NB4 (cell line): ENCODE measurements at places on chromosomes 4 and X.
A peak's percentile ranks its signal among the peaks of the same experiment; 100 is the strongest.

DNA sequence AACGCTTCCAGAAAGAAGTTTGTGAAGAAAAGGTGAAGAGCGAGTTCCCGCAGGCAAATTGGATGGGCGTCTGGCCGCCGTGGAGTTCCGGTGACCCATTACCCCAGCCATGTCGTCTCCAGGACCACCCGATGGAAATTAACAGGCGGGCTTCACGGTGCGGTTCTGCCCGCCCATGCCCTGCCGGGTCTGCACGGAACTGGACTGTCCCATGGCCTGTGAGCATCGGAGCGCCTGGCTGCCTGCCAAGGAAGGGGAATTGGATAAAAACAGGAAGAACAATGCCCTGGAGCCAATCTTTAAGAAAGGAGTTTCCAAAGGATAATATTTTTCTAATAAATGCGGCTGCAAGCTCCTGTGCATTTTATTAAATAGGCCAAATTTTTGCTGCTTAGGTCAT lies 319.8 kb upstream of the SLC7A11 start:
- DNase-seq: no peak

GRCh38 chrX:103171353-103171752 lies 43.6 kb upstream of the BEX4 start:
- no peak for DNase-seq

DNA sequence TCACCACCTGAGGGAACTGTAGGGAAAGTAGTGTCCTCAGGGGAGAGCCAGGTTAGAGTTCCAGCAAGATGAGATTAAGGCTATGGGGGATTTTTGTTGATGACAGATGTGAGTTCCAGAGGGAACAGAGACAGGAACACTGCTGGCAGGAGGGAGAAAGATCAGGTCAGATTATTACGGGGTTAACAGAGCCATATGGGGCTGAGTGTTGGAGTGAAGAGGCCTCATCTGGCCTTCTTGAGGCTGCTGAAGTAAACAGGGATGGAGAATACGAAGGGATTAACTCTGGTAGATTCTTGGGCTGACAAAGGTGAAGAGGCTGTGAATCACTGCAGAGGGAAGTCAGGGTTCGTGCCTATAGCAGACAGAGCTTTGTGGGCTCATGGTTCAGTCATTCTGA lies 47.9 kb upstream of the POU4F2 start:
- DNase-seq: no peak

DNA sequence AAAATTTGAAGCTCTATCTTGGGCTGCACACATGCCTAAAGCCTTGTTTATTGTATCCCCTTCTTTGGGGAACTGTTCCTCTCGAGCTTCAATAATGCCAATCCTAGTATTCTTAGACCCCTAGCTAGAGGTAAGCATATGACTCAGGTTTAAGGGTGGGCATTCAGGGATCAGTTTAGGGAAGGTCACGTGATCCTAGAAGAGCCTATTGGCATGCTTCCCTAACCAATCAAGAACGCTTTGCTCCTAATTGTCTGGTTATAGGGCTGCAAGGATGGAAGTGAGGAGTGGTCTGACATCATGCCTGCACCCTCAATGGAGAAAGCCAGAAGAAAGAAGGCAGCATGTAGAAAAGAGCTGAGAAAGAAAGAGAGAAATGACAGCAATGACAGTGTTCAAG lies 46.9 kb downstream of the TLR10 start:
- no peak for DNase-seq

DNA sequence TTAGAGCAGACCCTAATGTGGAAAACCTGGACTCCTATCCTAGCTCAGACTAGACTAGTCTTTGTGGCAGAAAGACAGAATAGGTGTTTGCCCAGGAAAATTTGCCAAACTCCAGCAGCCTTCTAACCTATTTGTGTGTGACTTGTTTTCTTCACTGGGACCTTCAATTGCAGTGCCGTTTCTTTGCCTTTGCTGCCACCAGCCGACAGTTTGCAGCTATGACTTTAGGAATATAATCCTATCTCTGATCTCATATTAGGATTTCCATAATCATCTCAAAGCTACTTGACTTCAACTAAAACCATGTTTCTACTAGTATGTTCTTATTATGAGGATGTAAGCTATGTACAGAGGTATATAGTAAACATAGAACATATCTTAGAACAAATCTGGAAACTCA lies 60.2 kb upstream of the PGAM4 start:
- DNase-seq: peak; percentile 57

- DNase-seq: no peak
Observed at GRCh38 chr4:33072298-33073089, 2352.3 kb downstream of the PCDH7 start.

DNA sequence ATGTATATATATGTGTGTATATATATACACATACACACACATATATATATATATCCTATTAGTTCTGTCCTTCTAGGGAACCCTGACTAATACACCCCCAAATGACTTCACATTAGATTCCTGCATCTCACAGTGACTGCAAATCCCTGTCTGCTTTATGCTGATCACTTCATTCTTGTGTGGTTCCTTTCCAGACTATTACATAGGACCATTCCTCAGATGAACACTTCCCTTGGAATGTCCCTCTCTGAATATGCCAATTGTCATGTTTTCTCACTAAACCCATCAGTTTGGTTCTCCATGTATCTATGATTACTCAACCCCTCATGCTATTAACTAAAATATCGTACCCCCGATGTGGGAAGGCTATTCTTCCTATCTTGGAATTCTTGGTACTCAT lies 605.2 kb upstream of the NR3C2 start:
- no peak for DNase-seq

GRCh38 chr4:88002786-88003185 lies 4.6 kb upstream of the PKD2 start:
- no peak for DNase-seq

DNA sequence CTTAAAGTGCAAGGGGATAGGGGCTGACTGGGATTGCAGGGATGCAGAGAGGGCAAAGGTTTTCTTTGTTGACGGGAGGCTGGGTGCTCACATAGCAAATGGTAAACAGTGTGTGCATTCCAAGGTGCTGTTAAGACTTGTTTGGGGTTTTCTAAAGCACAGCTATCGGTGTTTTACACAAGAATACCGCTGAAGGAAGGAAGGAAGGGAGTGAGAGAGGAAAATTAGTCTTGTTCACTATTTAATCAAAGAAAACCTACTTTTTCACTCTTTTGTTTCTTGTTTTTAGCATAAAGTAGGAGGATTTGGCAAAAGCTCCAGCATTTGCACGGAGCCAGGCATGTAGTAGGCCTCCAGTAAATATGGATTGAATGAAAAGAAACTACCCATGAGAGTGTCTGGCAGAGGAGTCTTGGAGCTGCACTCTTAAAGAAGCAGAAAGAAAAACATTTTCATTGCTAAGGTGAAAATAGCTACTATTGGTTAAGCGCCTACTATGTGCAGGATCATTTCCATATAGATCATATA lies 99.7 kb downstream of the FIP1L1 start:
- DNase-seq: no peak

- DNase-seq: no peak
Observed at GRCh38 chr4:85406185-85406584, 68.8 kb upstream of the ARHGAP24 start.

DNA sequence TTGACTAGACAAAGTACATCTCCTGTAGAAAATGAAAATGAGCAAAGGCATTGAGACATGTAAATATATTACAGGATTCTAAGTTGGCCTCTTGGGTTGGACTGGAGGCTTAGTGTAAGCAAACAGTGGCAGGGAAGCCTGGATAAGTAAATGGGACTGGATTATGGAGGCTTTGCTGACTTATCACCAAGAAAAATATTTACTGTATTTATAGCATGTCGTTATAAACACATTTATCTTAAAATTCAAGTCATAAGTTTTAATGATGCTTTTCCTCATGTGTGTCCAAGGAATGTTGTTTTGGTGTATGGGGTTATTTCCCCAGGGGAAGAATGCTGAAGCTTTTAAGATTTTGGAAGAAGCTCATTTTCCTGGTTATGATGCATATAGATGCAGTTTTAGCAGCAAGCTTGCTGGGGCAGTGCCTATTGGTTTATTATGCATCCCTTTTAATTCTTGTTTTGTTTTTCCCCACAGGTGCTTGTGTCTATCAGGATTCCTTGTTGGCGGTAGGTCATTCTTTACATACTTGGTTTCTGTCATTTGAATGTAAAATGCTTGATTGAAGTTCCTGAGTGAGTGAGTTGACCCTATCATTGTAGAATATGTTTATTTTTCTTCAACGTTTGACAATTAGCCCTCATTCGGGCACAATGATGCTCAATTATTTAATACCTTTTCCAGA lies 8.5 kb downstream of the FRAS1 start:
- no peak for DNase-seq

GRCh38 chrX:139877710-139878414 lies 55.0 kb downstream of the ATP11C start:
- peak; percentile 0 for DNase-seq

DNA sequence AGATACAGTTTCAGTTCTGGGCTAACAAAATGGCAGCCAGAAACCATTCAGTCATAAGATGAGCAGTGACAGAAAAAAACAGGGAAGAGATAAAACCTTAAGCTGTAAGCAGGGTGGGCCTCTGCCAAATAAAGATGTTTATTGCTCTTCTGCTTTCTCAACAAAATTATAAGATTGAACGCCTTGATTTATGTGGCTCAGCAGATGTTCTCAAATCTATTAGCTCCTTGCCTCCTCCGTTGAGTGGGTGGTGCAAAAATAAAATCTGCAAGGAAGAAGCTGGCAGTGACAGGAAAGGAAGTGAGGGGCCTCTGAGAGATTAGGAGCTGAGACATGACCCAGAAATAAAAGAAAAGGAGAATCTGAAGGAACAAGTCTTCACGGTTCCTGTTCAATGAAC lies 206.6 kb downstream of the PTTG2 start:
- peak; percentile 49 for DNase-seq

DNA sequence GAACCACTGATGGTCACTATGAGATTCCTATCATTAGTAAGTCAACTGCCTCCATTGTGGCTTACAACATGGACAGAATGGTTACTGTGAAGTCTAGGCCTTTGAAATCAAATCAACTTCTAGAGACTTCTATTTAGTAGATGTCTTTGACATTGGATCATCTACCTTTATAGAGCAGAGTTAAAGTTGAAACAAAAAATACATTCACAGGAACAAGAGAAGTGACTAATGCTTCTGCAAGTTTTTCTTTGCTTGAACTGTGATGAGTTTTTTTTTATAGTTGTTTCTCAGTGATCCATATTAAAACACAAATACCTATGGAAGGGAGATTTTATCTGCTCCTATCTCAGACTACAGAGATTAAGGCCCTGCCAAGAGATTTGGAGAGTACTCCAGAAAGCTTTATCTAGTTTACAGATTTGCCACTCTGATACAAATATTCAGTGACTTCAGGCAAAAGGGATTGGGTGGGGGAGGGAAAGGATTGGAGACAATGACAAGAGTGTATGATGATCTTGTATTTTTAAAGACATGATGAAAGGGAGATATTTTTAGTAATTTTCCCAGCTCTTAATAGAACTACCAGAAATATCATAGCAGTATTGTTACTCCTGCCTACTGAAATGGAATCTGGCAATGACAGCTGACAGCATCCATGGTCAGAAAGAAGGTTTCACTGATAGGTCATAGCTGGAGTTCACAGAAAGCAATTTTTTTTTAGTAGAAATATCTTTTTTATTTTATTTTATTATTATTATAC lies 16.0 kb upstream of the EPGN start:
- DNase-seq: no peak

GRCh38 chrX:21412883-21413282 lies 38.7 kb downstream of the CNKSR2 start:
- DNase-seq: no peak
